Stimulated activated CD8-positive, alpha-beta memory T cell treated with anti-CD3 and anti-CD28 coated beads, Interleukin-12 subunit alpha, Interleukin-12 subunit beta, amount 100 ng/mL, for 4 hours (primary cell): ENCODE measurements at places on chromosomes 12 and 14.

DNA sequence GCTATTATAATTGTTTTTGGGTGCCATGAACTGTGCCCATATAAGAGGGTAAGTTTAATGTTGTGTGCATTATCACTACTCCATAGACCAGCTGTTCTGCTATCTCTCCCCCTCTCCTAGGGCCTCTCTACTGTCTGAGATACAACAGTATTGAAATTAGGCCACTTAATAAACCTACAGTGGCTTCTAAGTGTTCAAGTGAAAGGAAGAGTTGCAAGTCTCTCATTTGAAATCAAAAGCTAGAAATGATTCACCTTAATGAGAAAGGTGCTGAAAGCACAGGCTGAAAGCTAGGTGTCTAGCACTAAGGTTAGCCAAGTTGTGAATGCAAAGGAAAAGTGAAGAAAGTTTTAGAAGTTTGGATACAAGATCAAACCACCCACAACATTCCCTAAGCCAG, 168.0 kb downstream of the SLC16A7 start:
- DNase-seq = no peak

- DNase-seq = no peak
Observed at GRCh38 chr14:56423544-56423943, 156.1 kb upstream of the TMEM260 start.

DNA sequence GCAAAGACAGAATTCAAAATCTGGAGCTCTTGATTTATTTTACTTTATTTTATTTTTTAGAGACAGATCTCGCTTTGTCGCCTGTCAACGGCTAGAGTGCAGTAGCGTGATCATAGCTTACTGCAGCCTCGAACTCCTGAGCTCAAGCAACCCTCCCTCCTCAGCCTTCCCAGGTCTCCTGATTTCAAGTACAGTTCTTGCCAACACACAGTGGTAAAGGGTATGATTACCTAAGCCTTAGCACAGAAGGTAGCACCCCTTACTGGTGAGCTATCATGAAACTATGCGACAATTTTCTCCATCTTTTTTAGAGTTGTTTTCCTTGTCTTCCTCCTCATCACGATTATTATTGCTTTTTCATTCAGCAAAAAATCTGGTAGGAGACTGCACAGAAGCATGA, 94.3 kb upstream of the ETV6 start:
- DNase-seq = no peak

GRCh38 chr12:14416658-14417057, 51.2 kb downstream of the ATF7IP start:
- no peak for DNase-seq

GRCh38 chr12:130423136-130423535, 85.4 kb downstream of the PIWIL1 start:
- no peak for DNase-seq

DNA sequence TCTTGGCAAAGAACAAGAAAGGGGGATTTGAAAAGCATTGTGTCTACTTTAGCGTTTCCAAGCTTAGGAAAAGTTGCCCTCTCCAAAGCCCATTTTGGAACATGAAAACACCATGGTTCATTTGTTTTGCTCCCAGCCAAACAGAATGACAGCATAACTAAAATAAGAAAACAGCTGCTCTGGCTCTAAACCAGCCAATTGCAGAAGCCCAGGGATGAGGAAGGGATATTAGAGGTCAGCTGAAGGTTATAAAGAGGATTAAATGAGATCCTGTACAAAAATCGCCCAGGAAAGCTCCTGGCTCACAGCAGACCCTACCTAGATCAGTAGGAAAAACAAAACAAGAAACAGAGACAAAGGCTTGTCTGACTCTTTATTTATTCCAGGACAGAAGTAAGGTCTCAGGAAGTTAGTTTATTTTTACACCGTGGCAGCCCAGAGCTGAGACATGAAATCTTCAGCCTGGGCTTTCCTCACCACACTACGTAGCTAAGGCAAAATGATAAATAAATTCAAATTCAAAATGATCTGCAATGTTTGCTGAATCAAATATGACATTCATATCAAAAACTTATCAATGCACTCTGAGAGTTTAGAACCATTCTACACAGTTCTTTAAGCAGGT, 25.9 kb downstream of the SPX start:
- no peak for DNase-seq

DNA sequence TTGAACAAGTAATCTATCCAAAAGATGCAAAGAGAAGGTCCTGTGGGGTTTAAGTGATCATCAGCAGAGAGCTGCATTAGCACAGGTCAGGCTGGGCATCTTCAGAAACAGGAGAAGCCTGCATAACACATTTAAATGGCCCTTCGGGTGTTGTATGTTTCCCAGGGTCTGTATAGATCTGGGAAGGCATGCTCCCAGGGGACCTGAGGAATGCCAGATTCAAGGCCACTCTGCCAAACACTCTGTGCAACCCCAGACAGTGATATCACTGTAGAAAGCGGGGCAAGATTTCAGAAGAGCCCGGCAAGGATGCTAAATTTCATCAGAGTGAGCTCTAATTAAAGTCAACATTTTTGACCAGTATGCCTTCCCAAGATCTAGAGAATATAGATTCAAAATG, 92.9 kb downstream of the ARMH4 start:
- DNase-seq = no peak

DNA sequence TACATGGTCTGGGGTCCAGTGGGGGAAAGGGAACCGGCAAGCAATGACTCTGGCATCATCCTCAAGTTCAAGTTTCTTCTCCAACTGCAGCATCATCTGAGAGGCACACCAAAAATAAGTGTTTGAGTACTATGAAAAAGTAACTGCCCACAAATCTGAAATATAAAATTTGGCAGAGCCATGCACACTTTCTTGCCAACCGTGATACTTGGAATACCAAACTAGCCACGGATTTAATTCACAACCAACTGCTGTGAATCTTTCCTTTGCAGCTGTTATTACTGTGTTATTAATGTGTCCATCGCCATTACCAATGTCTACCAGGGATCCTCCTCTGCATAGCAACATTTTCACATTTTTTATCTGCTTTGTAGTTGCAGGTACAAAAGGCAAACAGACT, 74.6 kb downstream of the GXYLT1 start:
- DNase-seq = no peak

DNA sequence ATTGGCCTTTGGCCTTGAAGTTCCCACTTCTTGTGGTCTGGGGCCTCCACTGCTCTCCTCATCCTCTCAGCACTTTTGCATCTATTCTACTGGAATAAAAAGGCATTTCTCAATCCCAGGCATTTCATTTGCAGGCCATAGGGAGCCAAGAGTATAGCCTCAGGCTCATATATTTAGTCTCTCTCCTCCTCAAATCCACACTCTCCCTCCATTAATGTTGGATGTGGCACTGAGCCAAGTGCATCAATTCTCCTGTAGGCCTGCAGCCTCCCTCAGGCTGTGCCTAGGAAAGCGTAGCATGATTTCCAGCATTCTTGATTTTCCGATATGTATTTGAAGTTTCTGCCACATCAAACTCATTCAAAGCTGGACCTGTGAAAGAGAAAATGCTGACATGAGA, 211.5 kb upstream of the CPNE8 start:
- no peak for DNase-seq

DNA sequence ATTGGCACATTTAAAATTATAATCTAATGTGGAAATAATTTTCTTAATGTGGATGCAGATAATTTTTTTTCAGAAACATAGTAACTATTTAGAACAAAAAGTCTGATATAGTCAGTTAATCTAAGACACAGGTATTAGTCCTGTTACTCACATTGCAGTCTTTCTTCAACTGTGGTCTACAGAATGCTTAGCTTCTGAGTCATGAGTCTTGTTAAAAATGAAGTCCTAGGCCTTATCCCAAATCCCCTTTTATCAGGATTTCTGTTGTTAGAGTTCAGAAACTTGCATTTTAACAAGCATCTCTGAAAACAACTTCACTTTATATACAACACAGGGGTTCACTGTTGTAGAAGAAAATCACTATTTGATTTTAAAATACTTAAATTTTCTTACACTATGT, 112.2 kb downstream of the SLC16A7 start:
- no peak for DNase-seq

DNA sequence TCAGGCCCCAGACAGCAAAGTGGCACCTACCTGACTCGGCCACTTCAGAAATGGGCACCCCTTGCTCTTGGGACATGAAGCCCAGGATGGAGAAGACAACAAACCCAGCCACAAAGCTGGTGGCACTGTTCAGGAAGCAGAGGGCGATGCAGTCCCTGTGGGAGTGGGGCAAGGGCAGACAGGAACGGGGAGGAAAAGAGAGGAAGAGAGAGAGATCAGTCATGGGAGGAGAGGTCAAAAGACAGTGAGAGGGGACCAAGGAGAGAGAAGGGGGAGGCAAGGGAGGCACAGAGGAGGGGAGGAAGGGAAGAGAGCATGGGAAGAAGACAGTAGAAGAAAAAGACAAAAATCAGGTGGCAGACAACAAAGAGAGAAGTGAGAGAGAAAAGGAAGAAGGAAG, 16.6 kb downstream of the SLC6A12 start:
- no peak for DNase-seq

- DNase-seq = no peak
Observed at GRCh38 chr12:39923364-39923763, 182.5 kb downstream of the SLC2A13 start.

GRCh38 chr12:107818984-107819383, 44.5 kb downstream of the ASCL4 start:
- DNase-seq = no peak

- no peak for DNase-seq
Observed at GRCh38 chr12:133215724-133216123, 20.0 kb downstream of the ANHX start.

DNA sequence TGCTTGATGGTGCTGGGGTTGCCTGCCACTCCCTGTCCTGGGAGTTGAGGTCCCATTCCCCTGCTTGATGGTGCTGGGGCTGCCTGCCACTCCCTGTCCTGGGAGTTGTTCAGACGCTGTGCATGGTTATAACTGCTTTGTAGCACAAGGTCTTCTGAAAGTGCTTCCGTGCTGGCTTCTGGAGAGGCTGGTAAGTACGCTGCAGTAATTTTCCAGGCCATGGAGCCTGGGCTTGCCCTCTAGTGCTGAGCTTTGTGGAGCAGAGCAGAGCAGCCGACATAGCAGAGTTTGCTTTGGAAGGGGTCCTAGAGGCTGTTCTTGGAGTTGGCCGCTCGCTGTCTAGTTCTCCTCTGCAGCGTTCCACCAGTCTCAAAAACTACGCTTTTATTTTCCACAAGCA, 6.3 kb downstream of the B4GALNT3 start:
- DNase-seq = no peak

GRCh38 chr12:57165741-57166140, 18.3 kb upstream of the LRP1-AS start:
- no peak for DNase-seq

- no peak for DNase-seq
Observed at GRCh38 chr12:48163150-48163747, 5.9 kb upstream of the ASB8 start.

GRCh38 chr12:65881348-65881961, 57.2 kb downstream of the HMGA2 start:
- no peak for DNase-seq

DNA sequence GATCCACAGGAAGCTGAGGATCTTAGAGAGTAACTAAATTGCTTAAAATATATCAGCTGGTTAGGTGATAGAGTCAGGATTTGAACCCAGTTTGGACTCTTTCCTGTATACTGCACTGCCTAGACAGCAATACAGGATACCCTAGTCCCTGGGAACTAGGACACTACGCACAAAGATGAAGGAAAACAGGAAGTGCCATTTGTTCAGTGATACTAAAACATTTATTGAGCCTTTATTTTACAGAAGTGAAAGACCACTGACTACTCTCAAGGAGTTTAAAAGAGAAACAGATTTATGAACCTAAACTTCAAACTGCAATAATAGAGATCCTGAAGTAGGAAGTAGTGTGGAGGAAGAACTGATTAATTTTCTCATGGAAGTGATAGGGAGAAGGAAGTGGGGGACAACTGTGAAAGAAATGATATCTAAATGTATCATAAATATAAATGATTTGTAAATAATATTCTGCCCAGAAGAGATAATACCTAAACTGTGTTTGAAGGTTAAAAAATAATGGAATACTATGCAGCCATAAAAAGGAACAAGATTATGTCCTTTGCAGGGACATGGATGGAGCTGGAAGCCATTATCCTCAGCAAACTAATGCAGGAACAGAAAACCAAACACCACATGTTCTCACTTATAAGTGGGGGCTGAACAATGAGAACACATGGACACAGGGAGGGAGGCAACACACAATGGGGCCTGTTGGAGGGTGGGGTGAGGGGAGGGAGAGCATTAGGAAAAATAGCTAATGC, 18.2 kb downstream of the MSRB3 start:
- no peak for DNase-seq

GRCh38 chr12:119843100-119843499, 34.0 kb downstream of the CIT start:
- DNase-seq = no peak

DNA sequence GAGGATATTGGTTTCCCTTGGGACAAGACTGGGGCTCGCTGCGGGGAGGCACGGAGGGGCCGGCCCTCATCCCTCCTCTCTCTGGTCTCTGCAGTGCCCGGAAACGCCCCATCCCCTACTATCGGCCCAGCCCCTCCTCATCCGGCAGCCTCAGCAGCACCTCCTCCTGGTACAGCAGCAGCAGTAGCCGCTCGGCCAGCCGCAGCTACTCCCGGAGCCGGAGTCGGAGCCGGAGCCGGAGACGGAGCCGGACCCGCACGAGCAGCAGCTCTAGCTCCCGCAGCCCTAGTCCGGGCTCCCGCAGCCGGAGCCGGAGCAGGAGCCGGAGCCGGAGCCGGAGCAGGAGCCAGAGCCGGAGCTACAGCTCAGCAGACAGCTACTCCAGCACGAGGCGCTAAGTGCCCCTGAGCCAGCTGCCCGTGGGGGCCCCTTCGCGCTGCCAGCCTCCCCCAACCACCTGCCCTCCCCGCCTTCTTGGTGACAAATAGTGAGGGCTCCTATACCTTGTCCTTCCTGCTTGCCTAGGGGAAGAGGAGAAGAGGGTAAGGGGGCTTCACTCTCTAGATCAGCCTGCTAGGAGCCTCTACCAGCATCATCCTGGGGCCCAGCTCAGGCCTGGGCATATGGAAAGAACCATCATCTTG, 22.2 kb upstream of the HSPB8 start:
- DNase-seq = no peak

- no peak for DNase-seq
Observed at GRCh38 chr12:50933459-50934124, 18.8 kb upstream of the HIGD1C start.

- no peak for DNase-seq
Observed at GRCh38 chr12:126067626-126068329, 1002.5 kb downstream of the AACS start.

- DNase-seq = no peak
Observed at GRCh38 chr12:26091822-26092221, 33.0 kb downstream of the BHLHE41 start.

- DNase-seq = no peak
Observed at GRCh38 chr14:29709490-29709889, 218.2 kb downstream of the PRKD1 start.

DNA sequence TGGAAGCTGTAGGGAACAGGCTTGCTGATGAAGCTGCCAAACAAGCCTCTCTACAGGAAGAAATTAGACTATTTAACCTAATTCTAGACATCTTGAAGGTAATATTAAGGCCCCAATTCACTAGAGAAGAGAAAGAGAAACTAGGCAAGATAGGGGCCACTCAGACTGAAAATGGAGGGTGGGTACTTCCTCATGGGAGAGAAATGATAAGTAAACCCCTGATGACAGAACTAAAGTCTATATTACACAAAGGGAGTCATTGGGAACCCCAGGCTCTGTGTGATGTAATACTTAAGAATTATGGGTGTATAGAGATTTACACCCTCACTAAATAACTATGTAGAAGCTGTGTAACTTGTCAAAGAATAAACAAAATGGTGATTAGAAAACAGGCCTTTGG, 64.3 kb downstream of the APOBEC1 start:
- DNase-seq = no peak
